ENCODE measurements at places on chromosomes 12 and 14.

GRCh38 chr12:56128670-56129205 lies 671 bp downstream of the ESYT1 start:
- DNase-seq: no peak

GRCh38 chr14:70683983-70684382 lies 42.3 kb downstream of the TTC9 start:
- no peak for DNase-seq

- no peak for DNase-seq
These were observed 72.7 kb upstream of the ZFP36L1 start for GRCh38 chr14:68865542-68865941.

DNA sequence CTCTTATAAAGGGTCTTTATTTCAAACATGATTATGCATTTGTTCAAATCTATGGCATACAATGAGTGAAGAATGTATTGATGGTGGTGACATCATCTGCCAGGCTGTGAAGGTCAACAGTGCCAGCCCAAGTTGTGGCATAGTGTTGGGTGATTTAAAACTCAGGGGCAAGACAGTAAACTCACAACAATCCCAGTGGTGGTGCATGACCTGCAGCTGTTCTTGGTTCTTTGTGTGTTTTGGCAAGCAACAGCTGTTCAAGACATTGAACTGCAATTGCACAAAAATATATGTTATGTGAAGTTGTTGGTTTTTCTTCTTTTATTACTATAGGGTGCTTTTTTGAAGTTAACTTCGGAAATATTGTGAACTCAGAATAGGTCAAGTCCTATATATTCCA lies 851.6 kb downstream of the NRXN3 start:
- no peak for DNase-seq

DNA sequence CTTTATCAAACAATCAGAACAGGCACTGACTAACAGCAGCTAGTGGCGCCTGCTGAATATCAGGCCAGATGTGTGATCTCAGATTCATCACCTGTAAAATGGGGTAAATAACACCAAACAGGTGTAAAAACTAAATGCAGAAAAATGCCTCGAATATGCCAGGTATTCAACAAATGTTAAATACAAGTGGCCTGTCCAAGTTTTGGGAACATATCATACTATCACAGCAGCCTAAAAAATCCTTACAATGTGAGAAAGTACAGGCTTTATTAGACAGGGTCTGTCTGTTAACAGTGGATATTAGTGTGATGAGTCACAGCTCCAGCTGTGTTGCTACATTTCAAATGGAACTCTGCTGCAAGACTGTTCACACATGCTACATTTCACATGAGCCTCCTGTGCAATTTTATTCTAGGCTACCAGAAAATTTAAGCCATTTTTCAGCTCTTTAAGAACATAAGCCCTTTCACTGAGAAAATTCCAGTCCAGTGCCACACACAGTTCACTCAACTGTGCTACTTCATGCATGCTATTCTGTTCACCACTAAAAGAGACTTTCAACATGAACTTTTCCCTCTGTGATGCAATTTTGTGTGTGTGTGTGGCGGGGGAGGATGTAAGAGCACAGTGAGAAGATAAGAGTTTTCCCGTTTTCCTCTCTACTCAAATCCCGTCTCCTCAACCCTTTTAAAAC lies 56.7 kb downstream of the MSRB3 start:
- peak; percentile 86 for DNase-seq

- no peak for DNase-seq
These were observed 50.0 kb downstream of the SSPN start for GRCh38 chr12:26245175-26245942.

GRCh38 chr12:129961091-129961490 lies 57.3 kb upstream of the TMEM132D start:
- no peak for DNase-seq

- no peak for DNase-seq
These were observed 58.4 kb downstream of the CCDC91 start for GRCh38 chr12:28248555-28249145.

DNA sequence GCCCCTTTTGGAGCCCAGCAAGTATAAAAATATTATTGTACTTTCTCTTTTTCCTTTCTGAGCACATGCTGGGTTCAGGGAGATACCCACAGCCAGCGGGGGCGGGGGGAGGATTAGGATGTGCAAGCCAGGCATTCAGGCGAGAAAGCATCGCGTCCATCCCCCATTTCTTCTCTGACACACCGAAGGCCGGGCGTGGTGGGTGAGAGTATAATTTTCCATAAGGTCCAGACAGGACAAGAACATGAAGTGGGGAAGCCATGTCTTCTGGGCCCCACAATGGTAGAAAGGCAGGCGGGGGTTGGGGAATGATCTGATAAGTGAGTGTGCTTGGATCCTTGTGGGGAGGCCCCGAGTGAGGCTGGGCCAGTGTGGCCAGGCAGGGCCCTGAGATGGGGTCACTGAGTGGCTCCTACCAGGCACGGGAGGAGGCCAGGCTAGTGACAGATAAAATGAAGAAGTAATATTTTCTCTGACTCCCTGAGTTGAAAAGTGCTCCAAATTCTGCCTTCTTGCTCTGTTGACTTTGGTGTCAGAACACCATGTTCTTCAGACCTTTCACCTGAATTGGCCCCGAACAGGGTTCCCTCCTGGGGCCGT lies 10.7 kb upstream of the LRTM2 start:
- no peak for DNase-seq

DNA sequence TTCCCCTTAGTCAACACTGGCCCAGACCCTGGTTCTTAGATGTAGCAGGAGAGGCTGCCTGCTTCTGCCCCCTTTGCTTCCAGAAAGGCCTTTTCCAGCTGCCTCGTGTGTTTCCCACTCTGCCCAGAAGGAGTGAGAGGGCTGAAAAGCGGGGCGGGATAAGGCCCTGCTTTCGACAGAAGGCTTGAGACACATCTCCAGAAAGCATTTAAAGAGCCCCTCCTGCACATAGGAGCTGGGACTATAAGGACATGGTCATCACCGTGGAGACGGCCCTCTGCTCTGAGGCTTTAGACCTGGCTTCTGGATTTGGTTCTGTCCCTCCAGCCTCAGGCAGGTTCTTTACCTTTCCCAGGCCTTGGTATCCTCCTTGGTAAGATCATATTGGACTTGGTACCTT lies 11.9 kb downstream of the CALM1 start:
- DNase-seq: no peak

- no peak for DNase-seq
These were observed 52.8 kb downstream of the PTHLH start for GRCh38 chr12:27919671-27920235.

GRCh38 chr12:65355461-65355860 lies 77.0 kb downstream of the MSRB3 start:
- no peak for DNase-seq

GRCh38 chr14:80930836-80931389 lies 10.6 kb downstream of the CEP128 start:
- no peak for DNase-seq

Data from HepG2 (cell line).